Cortex of kidney (tissue), 1 donor: ENCODE measurements at places on chromosomes 1 and 21.

- no peak for DNase-seq
Measured at GRCh38 chr21:44401386-44402160, 48.2 kb downstream of the TRPM2 start.

GRCh38 chr1:8701794-8702471 lies 115.5 kb downstream of the RERE start:
- no peak for DNase-seq

DNA sequence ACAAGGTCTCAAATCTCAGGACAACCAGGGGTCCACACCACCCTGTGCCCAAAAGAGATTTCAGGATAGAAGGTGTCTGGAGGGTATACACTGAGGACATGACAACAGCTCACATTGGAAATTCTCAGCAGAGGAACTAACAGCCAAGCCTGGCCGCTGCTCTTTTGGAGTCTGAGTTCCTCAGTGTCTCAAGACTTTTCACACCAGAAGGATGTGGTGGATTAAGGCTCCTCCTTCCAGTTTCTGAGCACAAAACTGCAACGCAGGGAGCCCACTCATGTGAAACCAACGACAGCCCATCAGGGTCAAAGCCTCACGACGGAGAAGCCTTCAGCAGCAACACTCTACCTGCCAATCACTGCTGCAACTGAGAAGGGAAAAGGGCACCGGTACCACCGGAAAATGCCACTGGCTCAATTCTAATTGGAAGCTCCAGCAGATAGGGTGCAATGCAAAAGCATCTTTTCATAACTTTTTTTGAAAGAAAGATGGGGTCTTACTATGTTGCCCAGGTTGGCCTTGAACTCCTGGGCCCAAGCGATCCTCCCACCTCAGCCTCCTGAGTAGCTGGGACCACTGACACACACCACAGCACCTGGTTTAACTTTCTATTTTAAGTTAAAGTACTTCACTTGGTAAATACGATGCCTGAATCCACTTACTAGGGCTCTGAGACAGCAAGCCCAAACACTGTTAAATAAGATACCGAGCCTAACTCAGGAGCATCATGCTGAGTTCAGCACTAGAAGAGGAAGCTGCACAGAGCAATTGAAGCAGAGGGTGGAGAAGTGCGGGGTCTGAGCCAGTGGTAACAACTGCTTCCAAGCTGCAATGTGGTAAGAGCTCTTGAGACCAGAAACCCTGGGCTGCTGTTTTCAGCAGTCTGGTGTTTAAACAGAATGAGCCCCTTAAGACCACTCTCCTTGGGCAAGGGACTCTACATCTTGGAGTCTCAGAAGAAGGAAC lies 7.8 kb downstream of the CAPZB start:
- no peak for DNase-seq

GRCh38 chr1:11788549-11789053 lies 17.2 kb downstream of the MTHFR start:
- DNase-seq = no peak

- DNase-seq = no peak
Measured at GRCh38 chr1:203287898-203288297, 17.4 kb upstream of the BTG2 start.

DNA sequence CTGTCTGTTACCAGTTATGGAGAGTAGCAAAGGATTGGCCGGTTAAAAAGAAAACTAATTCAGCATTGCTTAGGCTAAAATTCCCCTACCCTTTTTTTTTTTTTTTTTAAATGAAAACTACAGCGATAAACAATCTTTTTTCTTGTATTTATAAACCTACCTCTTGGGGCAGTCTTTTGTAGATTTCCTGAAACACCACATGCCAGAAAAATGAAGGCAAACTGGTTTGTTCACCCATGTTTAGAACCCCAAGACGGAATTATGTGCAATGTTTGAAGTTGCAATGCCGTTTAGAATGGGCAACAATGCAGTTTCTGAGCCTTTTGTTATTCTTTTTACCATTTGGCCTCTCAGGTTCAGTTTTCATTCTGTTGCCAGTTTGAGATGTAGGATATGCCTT lies 59.1 kb downstream of the PRDM2 start:
- DNase-seq = no peak

GRCh38 chr1:89887270-89887669 lies 66.4 kb downstream of the LRRC8D start:
- DNase-seq = no peak

GRCh38 chr1:2480986-2481364 lies 4.9 kb downstream of the PLCH2 start:
- no peak for DNase-seq

GRCh38 chr1:58346036-58346355 lies 200.5 kb downstream of the OMA1 start:
- DNase-seq = no peak

- no peak for DNase-seq
Measured at GRCh38 chr1:26530410-26530894, 891 bp downstream of the RPS6KA1 start.
